Lung (tissue), 17 donors: ENCODE measurements at places on chromosomes 6 and 20. TPM values are rescaled to one million over a fixed set of nuclear protein-coding genes. Genes with fewer than 3 reads are reported as not detected.

- H3K36me3 ChIP-seq: no peaks in the 10 kb centered on the region
- no peaks in the 10 kb centered on the region for H3K27me3 ChIP-seq
- no peak for DNase-seq
Observed at GRCh38 chr6:31582230-31582643, at the start of gene LTB. Gene LTB, minus strand, starts transcription at chr6:31582424. Its CDS starts 7 bp downstream, at chr6:31582417.

DNA sequence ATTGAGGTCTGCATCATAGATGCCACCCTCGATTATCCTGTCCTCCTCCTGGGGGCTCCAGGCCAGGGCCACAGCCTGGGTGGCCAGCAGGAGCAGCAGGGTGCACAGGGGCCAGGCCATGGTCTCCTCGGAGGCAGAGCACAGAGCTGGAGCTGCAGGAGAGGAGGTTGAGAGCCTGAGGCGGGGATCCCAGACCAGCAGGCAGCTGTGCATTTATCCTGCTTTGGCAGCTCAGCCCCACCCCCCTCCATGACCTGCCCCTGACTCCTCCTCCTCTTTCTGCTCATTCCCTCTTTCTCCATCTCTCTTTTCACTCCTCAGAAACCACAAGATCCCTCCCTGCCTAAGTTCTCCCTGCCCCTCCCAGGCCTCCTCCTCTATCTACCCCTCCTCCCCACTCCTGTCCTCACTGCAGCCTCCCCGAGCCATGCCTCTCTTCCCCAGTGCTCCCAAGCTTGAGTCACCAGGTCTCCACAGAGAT is at the start of gene CST2:
Gene CST2, minus strand, starts transcription at position 189 of the 481 bp plus-strand sequence. Its CDS starts 69 bp downstream, at position 120.
- no peaks in the 10 kb centered on the region for H3K27me3 ChIP-seq
- H3K4me3 ChIP-seq: no peak within 1 kb of the TSS
- no peaks in the 10 kb centered on the region for H3K4me1 ChIP-seq
- no peak within 1 kb of the TSS for H3K27ac ChIP-seq
- H3K36me3 ChIP-seq: no peaks in the 10 kb centered on the region

OOEP gene
- polyA plus RNA-seq: 0.37 TPM

TINAG gene
- polyA plus RNA-seq: not detected
